Eye (tissue), 1 donor: ENCODE measurements at places on chromosomes 13 and 19.
A peak's percentile ranks its signal among the peaks of the same experiment; 100 is the strongest.

- DNase-seq, result no peak
These were observed 54.0 kb downstream of the ZNF429 start for GRCh38 chr19:21559444-21559843.

DNA sequence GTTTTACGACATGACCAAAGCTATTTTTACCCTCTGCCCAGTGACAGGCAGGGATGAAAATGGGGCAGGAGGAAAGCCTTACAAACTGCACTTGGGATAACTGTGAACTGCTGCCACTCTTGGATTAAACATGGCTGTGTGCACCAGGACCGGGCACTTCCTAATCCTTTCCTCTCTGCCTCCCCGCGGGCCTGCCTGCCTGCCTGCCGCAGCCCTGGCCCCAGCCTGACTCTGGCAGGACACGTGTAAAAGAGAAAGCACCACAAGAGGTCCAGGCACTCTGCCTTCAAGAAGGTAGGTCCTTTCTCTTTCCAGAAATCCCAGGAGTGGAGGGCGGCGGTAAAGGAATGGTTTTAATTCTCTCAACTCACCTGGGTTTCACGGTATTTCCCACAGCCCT lies 4.8 kb downstream of the TSHZ3 start:
- peak; percentile 43 for DNase-seq

DNA sequence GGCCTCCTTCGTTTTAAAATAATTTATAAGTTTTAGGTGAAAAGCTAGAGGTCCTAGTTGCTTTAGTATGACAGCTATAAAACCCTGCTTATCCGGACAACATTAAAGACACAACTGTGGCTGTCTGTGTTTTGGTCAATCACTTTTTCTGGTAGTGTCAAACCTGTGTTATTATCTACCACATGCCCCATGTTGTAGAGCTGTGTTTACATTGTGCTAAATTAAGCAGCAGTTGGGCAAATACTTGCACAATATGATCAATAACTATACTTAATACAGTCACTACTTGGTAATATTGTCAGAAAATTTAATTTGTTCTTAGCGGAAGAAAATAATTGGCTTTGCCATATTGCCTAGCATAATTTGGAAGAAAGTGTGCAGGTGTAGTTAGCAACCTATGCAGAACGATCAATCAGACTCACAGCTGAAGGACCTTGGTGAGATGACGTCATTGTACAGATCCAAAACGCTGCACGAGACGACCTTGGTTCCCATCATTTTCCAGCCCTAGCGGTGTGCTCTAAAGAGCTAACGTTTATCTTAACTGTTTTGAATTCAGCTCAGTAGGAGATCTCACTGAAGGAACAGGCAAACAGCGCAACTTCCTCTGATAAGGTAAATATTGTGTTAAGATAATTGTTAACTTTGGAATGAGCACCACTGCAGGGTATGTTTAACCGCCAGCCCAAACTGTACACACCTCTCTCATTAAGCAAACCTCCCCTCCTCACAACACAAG lies 476.6 kb downstream of the IRS2 start:
- no peak for DNase-seq

DNA sequence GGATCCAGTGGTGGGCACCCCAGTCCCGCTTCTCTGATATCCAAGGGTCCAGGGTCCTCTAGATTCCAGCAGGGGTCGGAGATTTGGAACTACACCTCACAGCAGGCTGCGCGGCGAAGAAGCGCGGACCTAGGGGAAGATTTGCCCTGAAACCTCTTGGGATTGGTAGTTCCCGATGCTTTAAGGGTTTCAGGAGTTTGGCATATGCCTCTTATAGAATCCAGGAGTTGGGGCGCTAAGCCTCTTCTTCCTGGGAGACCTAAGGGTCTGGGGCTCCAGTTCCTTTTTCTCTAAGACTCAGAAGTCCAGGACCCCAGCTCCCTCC lies 349 bp downstream of the BCL2L12 start:
- DNase-seq, result no peak

DNA sequence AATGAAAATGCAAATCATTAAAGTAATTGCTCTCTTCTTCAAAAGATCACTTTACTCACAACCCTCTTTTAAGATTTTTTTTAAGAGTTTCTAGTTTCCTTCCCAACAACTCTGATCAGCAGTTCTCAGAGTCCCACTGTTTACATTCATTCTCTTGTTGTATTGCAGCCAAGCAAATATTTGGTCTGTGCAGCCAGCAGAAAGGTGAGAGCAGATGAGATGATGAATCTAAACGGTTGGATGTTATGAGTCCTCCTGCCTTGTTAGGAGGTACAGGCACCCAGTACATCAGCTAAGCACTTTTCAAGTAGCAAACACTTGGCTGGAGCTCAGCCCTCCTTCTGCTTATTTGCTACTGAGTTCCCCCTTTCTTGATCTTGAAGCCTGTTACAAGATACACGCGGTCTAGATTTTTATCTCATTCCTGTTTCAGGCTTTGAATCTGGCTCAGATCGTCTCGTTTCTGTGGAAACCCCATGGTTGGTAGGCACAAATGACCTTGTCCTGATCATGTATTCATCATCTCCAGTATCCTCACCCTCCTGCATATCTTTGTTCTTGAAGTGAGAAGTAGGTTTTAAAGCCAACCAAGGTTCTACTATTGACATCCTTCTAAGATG lies 300.7 kb downstream of the DCT start:
- no peak for DNase-seq

DNA sequence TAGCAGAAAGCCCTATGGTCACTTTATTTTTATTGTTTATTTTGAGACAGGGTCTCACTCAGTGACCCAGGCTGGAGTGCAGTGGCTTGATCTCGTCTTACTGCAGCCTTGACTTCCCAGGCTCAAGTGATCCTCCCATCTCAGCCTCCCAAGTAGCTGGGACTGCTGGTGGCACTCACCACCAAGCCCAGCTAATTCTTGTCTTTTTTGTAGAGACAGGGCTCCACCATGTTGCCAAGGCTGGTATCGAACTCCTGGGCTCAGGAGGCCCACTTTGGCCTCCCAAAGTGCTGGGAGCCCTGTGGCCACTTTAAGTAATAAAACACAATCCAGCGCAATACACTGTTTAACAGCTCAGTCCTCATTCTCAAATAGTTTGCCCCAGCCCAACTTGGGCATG lies 69.3 kb downstream of the NUFIP1 start:
- no peak for DNase-seq

DNA sequence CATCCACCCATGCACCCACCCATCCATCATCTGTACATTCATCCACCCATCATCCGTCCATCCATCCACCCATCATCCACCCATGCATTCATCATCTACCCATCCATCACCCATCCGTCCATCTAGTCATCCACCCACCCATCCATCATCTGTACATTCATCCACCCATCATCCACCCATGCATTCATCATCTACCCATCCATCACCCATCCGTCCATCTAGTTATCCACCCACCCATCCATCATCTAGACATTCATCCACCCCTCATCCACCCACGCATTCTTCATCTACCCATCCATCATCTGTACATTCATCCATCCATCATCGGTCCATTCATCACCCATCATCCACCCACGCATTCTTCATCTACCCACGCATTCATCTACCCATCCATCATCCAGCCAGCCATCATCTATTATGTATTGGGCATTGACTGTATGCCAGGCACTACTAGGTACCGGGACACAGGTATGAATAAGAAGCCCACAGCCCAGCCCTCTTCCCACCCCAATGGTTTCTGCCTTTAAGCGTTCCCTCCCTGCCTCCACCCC lies 16.7 kb upstream of the GALP start:
- no peak for DNase-seq

- DNase-seq, result peak; percentile 23
These were observed 524 bp downstream of the PRKCG start for GRCh38 chr19:53882391-53883050.

DNA sequence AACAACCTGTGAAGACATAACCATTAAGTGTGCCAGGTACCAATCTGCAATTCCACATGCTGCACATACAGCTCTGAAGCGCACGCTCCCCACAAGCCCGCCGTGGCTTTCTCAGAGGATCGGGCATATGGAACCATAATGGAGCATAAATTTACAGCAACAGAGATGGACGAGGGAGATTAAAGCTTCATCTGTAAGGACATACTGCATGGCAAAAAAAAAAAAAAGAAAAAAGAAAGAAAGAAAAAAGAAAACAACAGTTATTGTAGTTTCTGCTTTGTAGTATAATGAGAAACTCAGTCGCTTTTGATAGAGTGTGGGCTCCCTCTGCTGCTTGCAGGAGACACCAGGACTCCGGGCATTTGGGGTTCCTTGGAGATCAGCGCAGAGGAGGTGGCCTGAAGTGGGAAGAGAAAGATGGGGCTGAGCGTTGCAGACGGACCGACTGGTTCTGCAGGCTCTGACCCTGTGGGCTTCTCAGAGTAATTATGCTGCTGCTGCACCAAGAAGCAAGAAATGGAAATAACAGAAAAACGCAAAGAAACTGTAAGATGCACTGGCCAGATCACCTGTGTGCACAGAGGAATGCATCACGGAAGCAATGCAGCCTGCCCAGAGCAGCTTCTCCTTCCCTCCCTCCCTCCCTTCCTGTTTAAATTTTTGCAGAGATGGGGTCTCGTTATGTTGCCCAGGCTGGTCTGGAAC lies 10.8 kb upstream of the PDCD5 start:
- peak; percentile 85 for DNase-seq

GRCh38 chr19:11025445-11025844 lies 63.8 kb upstream of the LDLR start:
- peak; percentile 22 for DNase-seq

DNA sequence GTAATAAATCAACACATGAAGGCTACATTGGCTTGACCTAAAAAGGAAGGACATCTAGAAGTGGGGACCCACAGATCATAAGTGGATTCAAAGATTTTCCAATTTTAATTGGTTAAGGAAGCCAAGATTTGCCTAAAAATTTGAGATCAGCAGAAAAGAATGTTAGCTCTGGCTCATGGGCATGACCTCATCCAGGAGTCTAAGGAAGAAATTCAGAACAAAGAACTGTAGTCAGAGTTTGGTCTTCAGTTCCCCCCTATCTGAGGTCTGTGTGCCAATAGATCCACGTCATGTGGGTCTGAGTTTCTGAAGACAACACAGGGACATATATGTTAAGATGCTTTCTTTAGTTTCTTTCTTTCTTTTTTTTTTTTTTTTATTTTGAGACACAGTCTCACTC lies 648.8 kb upstream of the SPRY2 start:
- no peak for DNase-seq

- no peak for DNase-seq
These were observed 362.5 kb downstream of the ZNF536 start for GRCh38 chr19:30734669-30735068.

DNA sequence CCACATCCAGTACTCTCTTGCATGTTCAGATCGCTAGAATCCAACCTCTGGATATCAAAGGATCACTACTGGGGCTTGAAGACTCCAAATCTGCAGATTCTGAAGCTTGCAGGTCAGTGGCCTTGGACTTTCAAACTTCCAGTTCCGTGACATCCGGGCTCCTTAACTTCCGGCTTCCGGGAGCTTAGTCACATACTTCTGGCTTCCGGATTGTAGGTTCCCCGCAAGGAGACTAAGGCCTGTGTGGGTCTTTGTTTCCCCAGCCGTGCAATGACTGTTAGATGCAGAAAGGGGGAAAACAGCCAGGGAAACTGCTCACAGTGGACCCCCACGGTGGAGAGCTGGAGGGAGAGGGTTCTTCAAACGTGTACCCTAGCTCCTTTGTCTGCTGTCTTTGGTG lies 41.4 kb downstream of the ZNF333 start:
- DNase-seq, result no peak

DNA sequence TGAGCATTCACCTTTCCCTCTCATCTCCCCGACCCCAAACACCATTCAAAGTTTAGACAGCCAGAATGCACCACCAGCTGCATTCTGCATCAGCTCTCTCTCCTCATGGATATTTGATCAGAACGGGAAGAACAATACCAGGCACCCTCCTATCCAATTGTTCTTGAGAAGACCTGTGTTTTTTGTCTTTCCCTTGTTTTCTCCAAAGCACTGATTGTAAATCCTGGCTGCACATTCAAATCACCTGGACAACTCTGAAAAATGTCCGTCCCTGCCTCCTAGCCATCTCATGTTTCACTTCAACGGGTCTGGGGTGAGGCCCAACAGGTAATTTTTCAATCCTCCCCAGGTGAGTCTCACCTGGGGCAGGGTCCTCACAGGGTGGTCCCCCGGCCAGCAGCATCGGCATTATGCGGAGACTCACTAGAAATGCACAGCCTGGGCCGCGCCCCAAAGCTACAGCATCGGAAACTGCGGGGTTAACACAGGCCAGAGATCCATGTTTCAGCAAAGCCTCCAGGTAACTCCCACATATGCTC lies 5.5 kb downstream of the IRS2 start:
- DNase-seq, result no peak

DNA sequence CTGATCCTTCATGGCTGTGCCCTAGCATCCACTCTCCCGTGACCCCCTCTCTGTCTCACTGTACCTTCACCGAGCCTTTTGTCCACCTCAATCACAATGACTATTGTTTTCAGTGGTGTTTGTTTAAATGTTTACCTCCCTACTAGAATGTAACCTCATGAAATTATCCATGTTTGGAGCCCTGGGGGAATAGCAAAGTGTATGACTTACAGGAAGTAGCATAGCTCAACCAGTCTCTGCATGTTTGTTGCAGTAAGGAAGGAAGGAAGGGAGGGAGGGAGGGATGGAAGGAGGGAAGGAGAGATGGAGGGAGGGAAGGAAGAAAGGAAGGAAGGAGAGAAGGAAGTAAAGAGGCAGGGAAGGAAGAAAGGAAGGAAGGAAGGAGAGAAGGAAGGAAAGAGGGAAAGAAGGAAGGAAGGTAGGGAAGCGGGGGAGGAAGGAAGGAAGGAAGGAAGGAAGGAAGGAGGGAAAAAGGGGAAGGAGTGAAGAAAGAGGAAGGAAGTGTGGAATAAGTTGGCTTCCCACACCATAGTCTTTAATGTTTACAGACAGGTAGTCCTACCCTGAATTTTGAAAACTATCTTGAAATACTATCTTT lies 421.4 kb downstream of the COG6 start:
- no peak for DNase-seq

DNA sequence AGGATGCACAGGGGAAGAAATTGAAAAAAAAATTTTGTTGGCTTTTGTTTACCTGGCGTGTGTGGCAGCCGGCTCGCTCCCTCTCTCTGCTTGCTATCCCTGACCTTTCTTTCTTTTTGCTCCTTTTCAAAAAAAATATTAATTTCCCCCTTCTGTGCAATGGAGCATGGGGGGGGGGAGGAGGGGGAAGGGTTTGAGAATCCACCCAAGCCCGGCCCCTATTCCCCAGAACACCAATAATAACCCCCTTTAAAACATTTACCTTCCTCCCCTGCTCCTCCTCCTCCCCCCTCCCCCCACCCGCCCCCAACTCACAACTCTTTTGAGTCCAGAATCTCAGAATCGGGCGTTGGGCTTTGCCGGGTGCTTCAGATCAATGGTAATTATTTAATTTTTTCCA lies 28.4 kb downstream of the NFIX start:
- no peak for DNase-seq
